ENCODE measurements at places on chromosomes 1 and 21.
A peak's percentile ranks its signal among the peaks of the same experiment; 100 is the strongest.

DNA sequence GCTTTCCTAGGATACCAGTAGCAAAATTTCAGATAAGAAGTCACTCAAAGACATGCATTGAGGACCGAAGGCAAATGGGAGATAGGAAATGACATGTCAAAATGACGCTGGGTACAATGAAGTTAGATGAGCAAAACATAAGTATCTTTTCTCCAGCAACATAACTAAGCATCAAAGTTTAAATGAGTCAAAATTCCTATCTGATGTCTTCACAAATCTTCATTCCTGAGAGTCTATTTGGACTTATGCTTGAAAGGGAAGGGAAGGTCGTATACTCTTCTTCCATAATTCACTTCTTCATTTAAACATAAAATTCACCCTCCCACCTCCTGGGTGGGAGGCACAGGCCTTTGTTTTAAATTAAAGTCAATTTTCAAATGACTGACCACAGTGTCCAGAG, 4.1 kb upstream of the TMEM81 start:
- DNase-seq, result no peak

- no peak for DNase-seq
Observed at GRCh38 chr1:235009074-235009473, 119.6 kb downstream of the TOMM20 start.

DNA sequence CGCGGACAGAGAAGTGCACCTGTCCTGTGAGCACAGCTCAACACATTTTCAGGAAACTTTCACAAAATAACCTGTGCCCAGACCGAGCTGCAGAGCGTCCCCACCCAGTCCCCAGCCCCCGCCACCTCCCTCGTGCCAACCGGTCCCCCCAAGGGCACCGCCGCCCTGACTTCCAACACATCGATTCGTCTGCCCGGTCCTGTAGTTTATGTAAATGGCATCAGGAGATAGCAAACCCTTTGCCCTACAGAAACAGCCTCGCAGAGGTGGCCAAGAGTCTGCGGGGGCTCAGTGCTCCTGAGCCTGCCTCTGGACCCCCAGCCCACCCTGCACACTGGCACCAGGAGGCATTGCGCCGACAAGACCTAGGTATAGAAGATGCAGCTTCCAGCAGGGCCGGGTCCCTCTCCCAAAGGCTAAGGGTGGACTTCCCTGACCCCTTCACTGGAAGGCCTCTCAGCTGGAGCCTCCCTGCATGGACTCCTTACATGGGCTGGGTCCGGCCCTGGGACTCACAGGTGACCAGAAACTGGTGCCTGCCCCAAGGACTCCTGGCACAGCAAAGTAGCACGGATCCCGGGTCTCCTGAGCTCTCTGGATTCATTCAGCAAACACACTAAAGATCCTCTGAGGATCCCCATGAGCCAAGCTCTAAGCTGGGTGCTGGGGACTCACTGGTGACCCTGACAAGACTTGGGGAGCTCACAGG, 6.6 kb upstream of the PLEKHG5 start:
- DNase-seq, result no peak

DNA sequence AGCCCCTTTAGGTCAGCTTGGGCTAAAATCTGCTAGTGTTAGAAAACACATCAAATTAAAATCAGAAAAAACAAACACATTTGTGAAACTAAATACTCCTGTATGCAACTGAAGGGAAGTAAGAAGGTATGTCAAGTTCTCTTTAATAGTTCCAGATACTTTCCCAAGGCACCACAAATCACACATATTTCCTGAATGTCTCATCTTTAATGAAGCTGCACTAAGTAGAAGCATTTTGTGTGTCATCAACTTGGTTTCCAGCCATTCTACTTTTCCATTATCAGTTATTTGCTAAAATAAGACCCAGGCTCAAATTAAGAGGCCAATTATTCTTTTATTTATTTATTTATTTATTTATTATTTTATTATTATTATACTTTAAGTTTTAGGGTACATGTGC, 34.7 kb downstream of the CRB1 start:
- DNase-seq, result no peak

DNA sequence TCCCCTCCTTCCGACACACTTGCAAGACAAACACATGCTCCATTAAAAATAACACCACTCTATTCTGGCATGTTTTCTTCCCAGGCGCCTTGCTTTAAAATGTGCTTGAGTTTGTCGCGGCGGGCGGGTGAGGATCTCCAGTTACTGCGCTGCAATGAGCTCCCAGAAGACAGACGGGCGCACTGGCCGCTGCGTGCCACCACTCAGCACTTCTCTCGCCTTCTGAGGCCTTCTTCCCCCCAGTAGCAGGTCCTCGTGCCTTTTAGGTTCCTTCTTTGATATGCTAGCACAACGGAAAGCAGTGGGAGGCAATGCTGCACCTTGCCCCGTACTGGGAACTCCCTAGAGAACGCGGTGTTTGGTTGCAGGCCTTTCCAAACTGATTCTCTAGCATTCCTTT, 279.5 kb upstream of the NR5A2 start:
- no peak for DNase-seq

DNA sequence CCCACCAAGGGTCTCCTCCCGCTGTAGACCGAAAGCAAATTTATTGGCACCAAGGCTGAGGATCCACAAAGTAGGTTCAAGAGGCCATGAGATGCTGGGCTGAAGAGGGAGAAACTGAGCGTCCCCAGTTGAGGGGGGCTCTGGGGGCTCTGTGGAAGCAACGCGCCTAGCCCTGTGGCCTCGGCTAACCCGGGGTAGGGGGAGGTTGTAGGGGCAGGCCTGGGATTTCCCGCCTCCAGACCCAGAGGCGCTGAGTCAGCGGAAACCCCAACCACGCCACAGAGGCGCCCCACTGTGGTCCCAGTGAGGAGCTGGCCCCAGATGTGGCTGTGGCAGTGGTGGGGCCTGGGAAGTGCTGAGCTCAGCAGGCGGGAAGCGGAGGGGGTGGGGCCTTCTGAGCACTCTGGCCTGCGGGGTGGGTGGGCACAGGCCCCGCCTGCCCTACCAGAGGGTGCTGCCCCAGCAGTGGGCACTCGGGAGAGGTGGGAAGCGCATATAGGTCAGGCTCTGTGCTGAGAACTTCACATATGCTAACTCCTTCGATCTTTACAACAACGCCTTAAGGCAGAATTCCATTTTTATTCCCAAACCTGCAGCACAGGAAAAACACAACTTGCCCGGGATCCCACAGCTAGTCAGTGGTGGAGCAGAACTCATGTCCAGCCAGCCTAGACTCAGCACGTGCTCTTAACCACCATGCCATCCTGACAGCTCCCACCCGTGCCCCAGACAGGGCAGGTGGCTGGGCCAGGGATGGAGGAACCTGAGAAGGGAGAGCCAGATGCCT, 1.5 kb upstream of the COL16A1 start:
- peak; percentile 56 for DNase-seq
